ENCODE measurements at places on chromosomes 1 and 21.

GRCh38 chr1:178634445-178634844 is 90.6 kb upstream of the RALGPS2 start:
- no peak for DNase-seq

DNA sequence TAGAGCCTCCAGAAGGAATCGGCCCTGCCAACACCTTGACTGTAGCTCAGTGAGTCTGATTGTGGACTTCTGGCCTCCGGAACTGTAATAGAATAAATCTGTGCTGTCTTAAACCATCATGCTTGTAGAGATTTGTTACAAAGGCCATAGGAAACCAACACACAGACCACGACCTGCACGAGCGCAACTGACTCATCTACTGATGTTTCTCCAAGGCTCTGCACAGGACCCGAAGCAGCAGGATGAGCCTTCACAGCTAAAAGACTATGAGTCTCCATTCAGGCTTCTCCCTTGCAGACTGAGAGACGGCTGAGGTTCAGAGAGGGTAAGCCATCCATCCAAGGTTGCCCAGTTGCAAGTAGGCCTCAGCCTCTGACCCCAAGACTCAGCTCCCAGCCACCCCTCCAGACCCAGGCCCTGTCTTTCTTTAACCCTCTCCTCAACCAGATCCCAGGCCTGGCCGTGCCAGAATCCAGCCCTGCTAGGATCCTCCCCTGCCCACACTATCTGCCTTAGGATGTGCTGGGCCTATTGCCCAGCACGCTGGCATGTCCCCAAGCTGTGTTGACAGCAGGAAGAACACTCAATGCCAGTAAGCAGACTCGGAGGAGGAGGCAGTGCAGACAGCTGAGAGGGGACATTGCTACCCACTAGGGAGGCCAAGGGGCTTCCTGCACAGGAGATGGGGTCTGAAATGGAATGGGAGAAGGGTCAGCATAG is 109.0 kb downstream of the HMGB4 start:
- no peak for DNase-seq

DNA sequence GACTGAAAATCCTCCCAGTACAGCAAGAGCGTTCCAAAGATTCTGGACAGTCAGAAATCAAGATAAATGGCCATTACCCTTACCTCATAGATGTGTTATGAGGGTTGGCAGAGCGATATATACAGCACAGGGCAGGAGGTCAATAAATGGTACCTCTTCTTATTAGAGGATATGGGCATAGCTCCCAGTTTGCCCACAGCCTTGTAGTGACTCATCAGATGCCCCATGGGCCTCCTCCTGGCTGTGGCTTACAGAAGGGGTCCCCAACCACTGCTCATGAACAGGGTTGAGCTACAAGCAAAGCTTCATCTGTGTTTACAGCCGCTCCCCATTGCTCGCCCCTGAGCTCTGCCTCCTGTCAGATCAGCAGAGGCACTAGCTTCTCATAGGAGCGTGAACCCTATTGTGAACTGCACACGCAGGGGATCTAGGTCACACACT is 7.3 kb upstream of the IFNGR2 start:
- no peak for DNase-seq

GRCh38 chr1:77873461-77873860 is 15.0 kb upstream of the NEXN start:
- no peak for DNase-seq

Measured in HAP-1 (cell line).